Smooth muscle cell of bladder (primary cell): ENCODE measurements at places on chromosomes 7 and 10. TPM values are rescaled to one million over a fixed set of nuclear protein-coding genes. Genes with fewer than 3 reads are reported as not detected.

PKD2L1 gene
- not detected in 2 replicates for total RNA-seq

NPFFR1 gene
- total RNA-seq, result under 0.01 TPM in 1 of 2 replicates, not detected in the other

C10orf53 gene
- total RNA-seq, result not detected in 2 replicates

PSD gene
- total RNA-seq, result 3.3 and 6.3 TPM in 2 replicates

IGFBP3 gene
- total RNA-seq, result 98.1 and 589 TPM in 2 replicates
